ENCODE measurements at places on chromosomes 2 and 18. TPM values are rescaled to one million over a fixed set of nuclear protein-coding genes. Genes with fewer than 3 reads are reported as not detected.

Gene RBM43
- 4.8 TPM for total RNA-seq

GRCh38 chr2:75100011-75100800, 99.1 kb downstream of the TACR1 start:
- no peak for DNase-seq
- H3K4me1 ChIP-seq = no peaks in the 10 kb centered on the region
- H3K36me3 ChIP-seq = no peaks in the 10 kb centered on the region
- no peak overlapping the region for H3K27ac ChIP-seq
- no peak overlapping the region for H3K4me3 ChIP-seq
- peaks cover 2% of the 10 kb centered on the region for H3K27me3 ChIP-seq

DNA sequence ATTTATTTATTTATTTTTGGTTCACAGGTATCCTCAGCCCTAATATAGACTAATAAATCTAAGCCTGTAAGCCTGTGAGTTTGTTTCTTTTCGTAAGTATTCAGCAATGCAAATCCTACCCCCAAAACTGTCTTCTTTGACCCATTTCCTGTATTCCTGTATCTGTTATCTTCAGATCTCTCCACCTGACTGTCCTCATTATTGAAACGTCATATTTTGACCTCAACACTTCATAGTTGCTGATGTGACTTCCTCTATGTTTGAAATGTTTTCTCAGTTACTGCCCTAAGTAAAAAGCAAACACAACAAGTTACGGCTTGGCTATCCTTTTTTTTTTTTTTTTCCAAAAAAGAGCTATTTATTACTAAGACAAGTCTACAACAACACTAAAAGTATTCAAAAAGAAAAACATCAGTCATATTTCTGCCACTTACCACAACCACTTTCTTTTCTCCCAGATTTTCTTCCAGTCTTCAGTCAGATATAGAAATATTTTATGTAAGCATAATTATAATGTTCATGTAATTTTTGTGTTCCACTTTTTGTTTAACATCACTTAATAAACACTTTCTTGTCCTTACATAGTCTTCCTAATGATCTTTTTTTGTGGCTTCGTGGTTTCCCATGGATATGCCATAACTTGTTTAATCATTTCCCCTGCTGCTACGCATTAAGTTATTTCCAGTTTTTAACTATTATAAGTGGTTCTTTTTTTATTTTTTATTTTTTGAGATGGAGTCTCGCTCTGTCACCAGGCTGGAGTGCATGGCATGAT, 45.0 kb upstream of the EML4 start:
- peaks cover 73% of the 10 kb centered on the region for H3K4me1 ChIP-seq
- H3K4me3 ChIP-seq = peak overlapping the region; percentile 16
- no peak for DNase-seq
- H3K27me3 ChIP-seq = no peaks in the 10 kb centered on the region
- H3K36me3 ChIP-seq = no peaks in the 10 kb centered on the region

DNA sequence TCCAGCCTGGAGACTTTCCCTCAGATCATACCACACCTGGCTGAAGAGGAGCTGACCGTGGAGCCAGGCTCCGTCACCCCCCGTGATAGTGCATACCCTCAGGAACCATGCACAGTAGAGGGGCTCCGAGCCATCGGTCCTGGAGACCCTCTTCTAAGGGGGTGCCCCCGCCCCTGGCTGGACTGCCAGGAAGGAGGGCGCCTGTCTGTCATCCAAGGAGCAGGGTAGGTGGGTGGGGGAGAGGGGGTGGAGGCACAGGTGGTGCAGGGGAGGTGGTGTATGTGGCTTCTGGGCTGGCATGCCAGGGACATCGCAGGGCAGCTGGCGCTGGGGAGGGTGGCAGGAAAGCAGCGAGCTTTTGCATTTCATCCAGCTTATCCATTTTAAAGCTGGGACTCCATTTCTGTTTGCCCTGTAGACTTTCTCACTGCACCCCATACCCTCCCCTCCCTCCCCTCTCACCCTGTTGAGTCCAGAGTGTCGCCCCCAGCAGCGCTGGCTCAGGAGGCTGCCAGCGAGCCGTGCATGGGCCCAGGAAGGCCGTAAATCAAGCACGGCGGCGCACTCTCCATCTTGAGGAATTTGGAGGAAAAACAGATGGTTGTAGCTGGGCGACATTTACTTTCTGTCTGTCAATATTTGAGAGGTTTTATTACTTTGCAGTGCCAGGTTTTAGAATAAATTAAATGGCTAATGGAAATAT, 56.2 kb upstream of the HS6ST1 start:
- DNase-seq = no peak
- no peaks in the 10 kb centered on the region for H3K36me3 ChIP-seq
- no peaks in the 10 kb centered on the region for H3K4me1 ChIP-seq
- H3K4me3 ChIP-seq = no peak overlapping the region

- H3K4me3 ChIP-seq = no peak overlapping the region
- peaks cover 1% of the 10 kb centered on the region for H3K27me3 ChIP-seq
- H3K27ac ChIP-seq = no peak overlapping the region
- H3K36me3 ChIP-seq = no peaks in the 10 kb centered on the region
- H3K4me1 ChIP-seq = no peaks in the 10 kb centered on the region
- DNase-seq = no peak
These were observed 159.4 kb downstream of the RBM43 start for GRCh38 chr2:151102226-151102625.
